ENCODE measurements at places on chromosomes 4 and X. TPM values are rescaled to one million over a fixed set of nuclear protein-coding genes. Genes with fewer than 3 reads are reported as not detected.

DNA sequence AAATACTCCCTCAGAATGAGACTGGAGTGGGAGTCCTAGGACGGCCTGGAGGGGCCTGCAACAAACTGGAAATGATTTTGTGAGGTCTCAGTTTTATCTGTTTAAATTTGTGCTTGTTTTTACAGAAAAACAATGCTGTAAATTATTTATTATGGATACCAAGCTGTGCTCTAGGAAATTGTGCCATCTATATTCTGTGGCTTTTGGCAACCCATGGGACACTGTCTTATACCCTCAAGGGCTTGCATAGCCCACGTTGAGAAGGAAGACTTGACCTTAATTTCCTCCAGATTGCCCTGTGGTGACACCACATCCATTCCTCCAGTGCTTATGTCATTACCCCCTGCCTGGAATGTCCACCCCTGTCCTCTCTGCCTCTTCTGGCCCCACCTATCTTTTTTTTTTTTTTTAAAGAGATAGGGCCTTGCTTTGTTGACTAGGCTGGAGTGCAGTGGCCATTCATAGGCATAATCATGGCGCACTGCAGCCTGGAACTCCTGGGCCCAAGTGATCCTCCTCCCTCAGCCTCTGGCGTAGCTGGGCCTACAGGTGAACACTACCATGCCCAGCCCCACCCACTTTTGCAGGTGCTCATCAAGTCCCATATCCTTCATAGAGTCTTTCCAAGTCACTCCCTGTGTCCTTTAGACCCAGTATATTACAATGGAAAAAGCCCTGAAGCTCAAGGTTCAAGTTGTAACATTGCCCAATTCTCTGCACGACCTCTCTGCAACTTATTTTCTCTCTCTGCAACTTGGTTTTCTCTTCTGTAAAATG, 77.4 kb downstream of the HPRT1 start:
- no peaks in the 10 kb centered on the region for H3K36me3 ChIP-seq
- no peak overlapping the region for H3K4me3 ChIP-seq
- H3K27ac ChIP-seq, result no peak overlapping the region
- H3K27me3 ChIP-seq, result peaks cover 2% of the 10 kb centered on the region
- no peak for DNase-seq
- H3K4me1 ChIP-seq, result peaks cover 2% of the 10 kb centered on the region

DNA sequence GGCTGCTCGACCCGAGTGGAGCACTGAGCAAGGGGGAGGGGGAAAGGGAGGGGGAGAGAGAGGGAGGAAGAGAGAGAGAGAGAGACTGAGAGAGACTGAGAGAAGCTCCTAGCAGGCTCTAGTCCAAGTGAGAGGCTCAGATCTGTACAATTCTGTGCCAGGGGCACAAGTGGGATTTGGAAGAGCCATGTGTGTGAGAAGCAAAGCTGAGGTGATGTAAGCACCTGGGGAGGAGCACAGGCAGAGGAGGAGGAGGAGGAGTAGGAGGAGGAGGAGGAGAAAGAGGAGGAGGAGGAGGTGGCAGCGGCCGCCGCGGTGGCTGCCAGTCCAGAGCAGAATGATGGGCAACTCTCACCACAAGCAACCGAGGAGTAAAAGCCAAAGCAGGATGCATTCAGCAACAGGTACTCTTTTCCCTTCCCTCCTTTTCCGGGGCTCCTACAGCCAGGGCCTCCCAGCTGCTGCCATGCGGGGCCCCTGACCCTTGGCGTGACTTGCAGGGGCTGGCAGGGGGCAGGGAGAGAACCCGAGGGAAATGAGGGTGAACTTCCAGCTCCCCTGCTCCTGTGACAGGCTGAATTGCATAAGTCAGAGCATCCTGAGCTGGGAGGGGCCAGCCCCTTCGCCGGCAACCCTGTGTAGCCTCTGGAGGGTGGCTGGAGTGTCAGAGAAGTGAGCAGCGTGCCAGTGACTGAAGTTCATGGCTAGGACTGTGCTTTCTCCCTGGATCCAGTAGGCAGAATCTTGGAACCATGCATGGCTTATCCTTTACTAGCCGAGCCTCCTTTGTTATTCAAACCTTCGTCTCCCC, 62.2 kb downstream of the RTL5 start:
- H3K4me1 ChIP-seq, result peaks cover 17% of the 10 kb centered on the region
- DNase-seq, result no peak

Gene ART3
- 0.30 TPM for total RNA-seq

DNA sequence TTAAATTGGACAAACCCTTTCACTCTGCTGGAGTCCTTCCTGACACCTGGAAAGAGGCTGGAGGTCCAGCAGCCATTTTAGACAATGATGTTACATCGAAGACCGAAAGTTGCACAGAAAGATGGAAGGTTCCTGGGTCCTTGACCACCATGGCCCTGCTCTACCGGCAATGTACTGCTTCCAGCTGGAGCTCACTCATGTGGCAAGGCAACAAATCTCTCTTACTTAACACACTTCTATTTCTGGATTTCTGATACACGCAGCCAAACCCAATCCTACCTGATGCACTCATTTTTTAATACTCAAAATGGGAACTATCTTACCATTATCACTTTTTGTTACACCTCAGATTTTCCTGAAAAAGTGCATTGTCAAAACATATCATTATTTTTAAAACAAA, 33.1 kb downstream of the DMD start:
- H3K4me3 ChIP-seq, result no peak overlapping the region
- no peaks in the 10 kb centered on the region for H3K36me3 ChIP-seq
- DNase-seq, result no peak
- H3K27me3 ChIP-seq, result no peaks in the 10 kb centered on the region
- H3K27ac ChIP-seq, result no peak overlapping the region

GRCh38 chr4:26031704-26032103, 117.7 kb downstream of the SMIM20 start:
- no peak overlapping the region for H3K27ac ChIP-seq
- no peak overlapping the region for H3K4me3 ChIP-seq
- H3K36me3 ChIP-seq, result no peaks in the 10 kb centered on the region

Gene HELT
- not detected for total RNA-seq

GRCh38 chr4:139329665-139330200, 27.5 kb upstream of the NDUFC1 start:
- DNase-seq, result no peak
- peaks cover 23% of the 10 kb centered on the region for H3K4me1 ChIP-seq
- H3K4me3 ChIP-seq, result no peak overlapping the region
- no peak overlapping the region for H3K27ac ChIP-seq
- peaks cover 32% of the 10 kb centered on the region for H3K36me3 ChIP-seq

DNA sequence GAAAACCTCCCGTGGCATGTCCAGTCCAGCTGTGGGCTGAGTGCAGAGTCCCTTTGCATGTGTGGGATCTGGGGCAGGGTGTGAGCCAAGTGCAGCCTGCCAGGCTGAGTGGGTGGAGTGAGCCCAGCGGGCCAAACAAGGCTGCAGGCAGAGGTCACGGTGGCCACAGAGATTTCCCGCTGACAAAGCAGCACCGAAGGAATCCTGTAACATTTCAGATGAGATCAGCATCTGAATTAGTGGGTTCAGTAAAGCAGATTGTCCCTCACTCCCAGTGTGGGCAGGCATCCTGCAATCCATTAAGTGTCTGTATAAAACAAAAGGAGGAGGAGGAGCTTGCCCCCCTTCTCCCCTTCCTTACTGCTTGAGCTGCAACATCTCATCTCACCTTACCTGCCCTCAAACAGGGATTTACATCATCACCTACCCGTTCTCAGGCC, 324.4 kb downstream of the FAT4 start:
- H3K27ac ChIP-seq, result no peak overlapping the region
- no peak overlapping the region for H3K4me3 ChIP-seq
- DNase-seq, result no peak
- no peaks in the 10 kb centered on the region for H3K36me3 ChIP-seq
- no peaks in the 10 kb centered on the region for H3K27me3 ChIP-seq

Gene SLC26A1
- total RNA-seq, result not detected

GRCh38 chr4:184713887-184714286, 20.0 kb downstream of the CENPU start:
- no peak overlapping the region for H3K4me3 ChIP-seq
- H3K27ac ChIP-seq, result no peak overlapping the region
- no peaks in the 10 kb centered on the region for H3K27me3 ChIP-seq
- no peak for DNase-seq

DNA sequence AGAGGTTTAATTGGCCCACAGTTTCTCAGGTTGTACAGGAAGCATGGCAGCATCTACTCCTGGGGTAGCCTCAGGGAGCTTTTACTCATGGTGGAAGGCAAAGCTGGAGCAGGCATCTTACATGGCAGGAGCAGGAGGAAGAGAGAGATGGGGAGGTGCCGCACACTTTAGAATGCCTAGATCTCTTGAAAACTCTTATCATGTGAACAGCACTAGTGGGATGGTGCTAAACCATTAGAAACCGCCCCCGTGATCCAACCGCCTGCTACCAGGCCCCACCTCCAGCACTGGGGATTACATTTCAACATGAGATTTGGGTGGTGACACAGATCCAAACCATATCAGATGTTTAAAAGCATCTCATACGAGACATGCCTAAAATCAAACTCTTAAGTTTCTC, 41.6 kb upstream of the SCOC start:
- no peak overlapping the region for H3K4me3 ChIP-seq
- no peak overlapping the region for H3K27ac ChIP-seq
- H3K27me3 ChIP-seq, result peaks cover 25% of the 10 kb centered on the region
- H3K4me1 ChIP-seq, result peaks cover 5% of the 10 kb centered on the region

- no peaks in the 10 kb centered on the region for H3K4me1 ChIP-seq
- H3K27me3 ChIP-seq, result no peaks in the 10 kb centered on the region
- H3K27ac ChIP-seq, result no peak overlapping the region
- H3K36me3 ChIP-seq, result no peaks in the 10 kb centered on the region
- DNase-seq, result no peak
- no peak overlapping the region for H3K4me3 ChIP-seq
Observed at GRCh38 chrX:86806786-86807185, 658.5 kb downstream of the DACH2 start.

GRCh38 chrX:52416816-52417215, 48.0 kb downstream of the XAGE2 start:
- H3K36me3 ChIP-seq, result no peaks in the 10 kb centered on the region
- H3K4me1 ChIP-seq, result no peaks in the 10 kb centered on the region
- no peak for DNase-seq
- no peak overlapping the region for H3K4me3 ChIP-seq
- H3K27ac ChIP-seq, result no peak overlapping the region

GRCh38 chr4:110034026-110034393, 121.3 kb downstream of the EGF start:
- H3K27ac ChIP-seq, result no peak overlapping the region
- H3K36me3 ChIP-seq, result no peaks in the 10 kb centered on the region
- peaks cover 41% of the 10 kb centered on the region for H3K27me3 ChIP-seq

GRCh38 chrX:123084797-123085196, 99.3 kb upstream of the GRIA3 start:
- no peak for DNase-seq
- H3K4me1 ChIP-seq, result no peaks in the 10 kb centered on the region
- no peak overlapping the region for H3K4me3 ChIP-seq
- no peaks in the 10 kb centered on the region for H3K36me3 ChIP-seq

GRCh38 chrX:22373766-22374165, 101.1 kb downstream of the CBLL2 start:
- no peaks in the 10 kb centered on the region for H3K36me3 ChIP-seq
- no peaks in the 10 kb centered on the region for H3K4me1 ChIP-seq

DNA sequence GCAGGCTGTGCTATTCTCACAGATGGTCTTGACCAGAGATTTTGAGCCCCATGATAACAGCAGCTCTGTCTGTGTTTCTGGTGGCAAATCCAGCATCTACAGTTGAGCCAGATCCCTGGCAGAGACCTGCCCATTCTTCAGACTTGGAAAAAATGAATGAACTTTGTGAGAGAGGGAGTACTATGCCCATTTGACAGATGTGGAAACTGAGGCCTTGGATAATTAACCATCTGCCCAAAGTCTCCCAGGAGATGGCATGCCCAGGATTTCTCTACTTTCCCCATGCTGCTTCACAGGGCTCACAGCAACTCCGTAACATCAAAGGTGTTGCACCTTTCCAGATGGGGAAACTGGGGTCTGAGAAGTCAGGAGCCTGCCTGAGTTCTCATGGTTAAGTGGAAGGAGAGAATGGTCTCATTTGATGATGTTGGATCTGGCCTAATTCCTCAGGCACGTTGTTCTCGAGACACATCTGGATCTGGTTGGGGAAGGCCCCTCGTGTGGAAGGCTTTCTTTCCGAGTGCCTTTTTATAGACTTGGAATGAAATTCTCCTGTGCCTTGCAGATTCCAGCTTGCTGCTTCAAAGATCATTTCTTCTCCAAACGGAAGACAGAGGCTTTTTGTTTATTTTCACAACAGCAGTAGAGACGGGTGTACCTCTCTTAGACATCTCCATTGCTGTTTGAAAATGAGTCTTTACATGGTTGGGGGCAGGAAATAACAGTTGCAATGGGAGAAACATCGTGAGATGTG, 73.3 kb upstream of the STX18 start:
- H3K36me3 ChIP-seq, result no peaks in the 10 kb centered on the region
- H3K27me3 ChIP-seq, result no peaks in the 10 kb centered on the region
- no peak overlapping the region for H3K27ac ChIP-seq

Gene NLRP2B
- total RNA-seq, result not detected

Gene FMR1NB
- total RNA-seq, result not detected

DNA sequence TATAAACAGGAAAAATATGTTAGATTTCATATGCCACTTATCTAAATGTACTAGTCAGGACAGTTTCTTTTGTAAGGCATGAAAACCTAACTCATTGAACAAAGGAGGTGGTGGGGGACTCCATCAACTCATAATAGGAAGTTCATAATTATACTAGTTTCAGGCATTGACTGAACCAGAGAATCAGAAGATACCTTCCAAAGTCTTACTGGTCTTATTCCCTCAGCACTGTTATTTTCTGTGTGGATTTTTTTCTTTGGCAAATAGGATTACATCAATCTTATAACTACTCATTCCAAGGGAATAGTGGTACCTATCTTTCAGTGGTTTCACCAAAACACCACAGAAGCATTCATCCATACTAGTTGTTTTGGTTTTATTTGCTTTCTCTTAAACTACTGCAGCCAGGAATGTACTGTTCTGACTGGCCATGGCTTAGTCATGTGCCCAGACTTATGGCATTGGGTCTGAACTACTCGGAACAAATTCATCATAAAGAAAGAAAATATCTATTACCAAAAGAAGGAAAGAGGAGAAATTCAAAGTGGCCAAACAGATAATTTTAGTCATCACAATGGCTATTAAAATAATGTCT, 273.9 kb downstream of the ARAP2 start:
- DNase-seq, result no peak
- no peaks in the 10 kb centered on the region for H3K27me3 ChIP-seq
- no peaks in the 10 kb centered on the region for H3K36me3 ChIP-seq
- H3K4me3 ChIP-seq, result no peak overlapping the region

GRCh38 chrX:10450959-10451355, 169.4 kb downstream of the MID1 start:
- H3K27ac ChIP-seq, result no peak overlapping the region
- H3K36me3 ChIP-seq, result no peaks in the 10 kb centered on the region
- H3K27me3 ChIP-seq, result no peaks in the 10 kb centered on the region
- H3K4me1 ChIP-seq, result no peaks in the 10 kb centered on the region
- DNase-seq, result no peak

DNA sequence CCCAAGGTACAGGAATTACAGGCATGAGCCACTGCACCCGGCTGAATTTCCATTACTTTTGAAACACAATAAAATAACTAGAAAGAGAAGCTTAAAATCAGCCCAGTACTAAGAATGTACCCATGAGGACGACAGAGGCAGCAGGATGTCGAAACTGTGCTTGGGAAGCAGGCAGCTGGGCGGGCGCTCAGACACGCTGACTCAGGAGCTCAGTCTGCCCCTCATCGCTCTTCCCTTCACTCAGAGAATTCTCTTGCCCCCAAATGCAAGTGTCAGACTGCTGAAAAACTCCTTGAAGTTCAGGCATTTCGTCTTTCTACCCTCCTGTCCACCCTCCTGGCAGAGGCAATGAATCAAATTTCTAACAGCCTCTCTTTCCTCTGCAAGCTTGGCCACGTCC, 41.0 kb upstream of the CDKN2AIP start:
- H3K4me1 ChIP-seq, result peaks cover 20% of the 10 kb centered on the region
- DNase-seq, result no peak
- no peaks in the 10 kb centered on the region for H3K36me3 ChIP-seq
- peaks cover 21% of the 10 kb centered on the region for H3K27me3 ChIP-seq
- no peak overlapping the region for H3K27ac ChIP-seq
